Omental fat pad (tissue), 4 donors: ENCODE measurements at places on chromosomes 7 and 10.

GRCh38 chr10:97335188-97335619, 675 bp upstream of the FRAT2 start:
- DNase-seq, result no peak

DNA sequence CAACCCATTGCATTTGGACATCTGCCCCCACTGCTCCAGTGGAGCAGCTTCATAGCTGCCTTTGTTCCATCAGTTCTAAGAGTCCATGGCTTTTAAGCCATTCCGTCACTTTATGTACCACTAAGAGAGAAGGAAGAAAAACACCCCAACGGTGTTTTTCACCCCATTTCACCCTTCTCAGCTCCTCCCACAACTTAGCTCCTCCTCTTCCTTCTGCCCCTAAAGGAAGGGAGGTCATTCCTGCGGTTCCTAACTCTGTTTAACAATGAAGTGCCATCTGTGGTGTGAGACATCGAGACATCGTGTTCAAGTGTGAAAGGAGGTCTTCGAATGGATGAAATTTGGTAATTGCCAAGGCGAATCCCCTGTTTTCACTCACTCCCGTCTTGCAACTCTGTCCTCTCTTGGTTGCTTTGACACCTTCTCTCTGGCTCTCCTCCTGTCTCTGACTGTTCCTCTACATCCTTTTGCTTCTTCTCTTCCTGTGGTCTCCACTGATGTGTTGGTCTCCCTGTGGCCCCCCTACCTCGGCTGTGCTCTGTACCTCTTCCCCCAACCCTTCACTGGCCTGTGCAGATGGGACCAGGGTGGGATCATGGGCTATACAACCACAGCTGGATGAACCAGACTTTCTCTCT, 23.0 kb downstream of the SMKR1 start:
- DNase-seq, result no peak

DNA sequence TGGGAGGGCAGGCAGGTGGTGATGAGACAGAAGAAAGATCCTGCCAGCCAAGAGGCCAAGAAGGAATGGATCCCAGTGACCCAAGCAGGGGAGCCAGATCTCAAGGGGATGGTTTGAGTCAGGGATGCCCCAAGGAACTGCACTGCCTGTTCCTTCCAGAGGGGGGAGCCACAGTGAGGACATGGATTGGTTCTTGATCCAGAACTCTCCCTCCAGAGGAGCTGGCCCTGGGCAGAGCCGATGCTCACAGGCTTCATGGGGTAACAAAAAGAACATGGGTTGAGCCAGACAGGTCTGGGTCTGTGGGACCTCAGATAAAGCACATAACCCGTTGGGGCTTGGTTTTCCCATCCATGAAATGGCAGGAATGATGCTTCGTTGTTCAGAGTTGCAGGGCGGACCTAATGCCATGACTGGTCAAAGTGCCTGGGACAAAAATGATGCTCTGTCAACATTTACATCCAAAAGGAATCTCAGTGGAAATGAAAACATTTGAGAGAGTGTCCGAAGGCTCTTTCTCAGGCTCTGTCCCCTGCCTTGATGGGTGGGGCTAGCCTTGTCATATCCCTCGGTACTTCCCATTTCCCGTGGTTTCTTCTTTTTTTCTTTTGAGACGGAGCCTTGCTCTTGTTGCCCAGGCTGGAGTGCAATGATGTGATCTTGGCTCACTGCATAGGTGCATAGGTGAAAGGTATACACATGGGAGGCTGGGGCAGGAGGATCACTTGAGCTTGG, 4.7 kb upstream of the DENND2A start:
- DNase-seq, result no peak

GRCh38 chr10:23197416-23197861, 5.3 kb downstream of the PTF1A start:
- DNase-seq, result no peak

- no peak for DNase-seq
These were observed 34.4 kb downstream of the ASB4 start for GRCh38 chr7:95520136-95520535.

DNA sequence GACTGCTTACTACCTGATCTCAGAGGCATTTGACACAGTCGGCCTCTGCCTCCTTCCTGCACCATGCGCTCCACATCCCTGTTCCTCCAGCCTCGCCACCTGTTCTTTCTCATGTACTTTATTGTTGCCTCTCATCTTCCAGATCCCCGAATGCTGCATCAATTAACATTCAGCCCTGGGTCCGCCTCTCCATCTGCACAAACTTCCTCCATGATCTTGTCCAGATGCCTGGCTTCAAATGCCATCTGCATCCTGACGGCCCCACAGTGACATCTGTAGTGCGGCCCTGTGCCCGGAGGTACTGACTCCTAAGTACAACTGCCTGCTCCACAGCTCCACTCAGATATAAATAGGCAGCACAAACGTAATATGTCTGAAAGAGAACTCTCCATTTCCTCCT, 51.2 kb upstream of the STK17A start:
- no peak for DNase-seq

DNA sequence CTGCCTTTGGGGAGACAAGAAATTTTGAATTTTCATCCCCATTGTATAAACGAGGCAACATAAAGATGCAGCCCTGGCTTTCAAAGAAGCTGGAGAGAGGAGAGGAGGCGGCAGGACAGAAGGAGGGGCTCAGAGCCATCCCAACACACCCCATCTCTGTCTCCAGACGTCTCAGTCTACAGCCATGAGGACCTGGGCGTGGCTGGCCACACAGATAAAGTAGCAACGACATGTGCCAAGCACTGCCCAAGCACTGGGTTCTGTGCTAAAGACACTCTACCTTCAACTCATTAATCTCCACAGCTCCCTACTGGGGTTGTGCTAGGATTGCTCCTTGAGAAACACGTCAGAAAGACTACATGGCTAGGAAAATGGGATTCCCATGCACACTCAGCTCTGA, 65.2 kb downstream of the DLG5 start:
- DNase-seq, result no peak

GRCh38 chr7:24921362-24921679, 58.7 kb downstream of the OSBPL3 start:
- DNase-seq, result no peak
